PC-9 (cell line): ENCODE measurements at places on chromosomes 4 and X.
A peak's percentile ranks its signal among the peaks of the same experiment; 100 is the strongest.

- peak; percentile 89 for DNase-seq
Observed at GRCh38 chr4:128427832-128428366, 140.3 kb upstream of the PGRMC2 start.

GRCh38 chr4:5409972-5410618, 298.3 kb downstream of the EVC2 start:
- no peak for DNase-seq

- no peak for DNase-seq
Observed at GRCh38 chr4:5955201-5955821, 62.4 kb upstream of the CRMP1 start.

DNA sequence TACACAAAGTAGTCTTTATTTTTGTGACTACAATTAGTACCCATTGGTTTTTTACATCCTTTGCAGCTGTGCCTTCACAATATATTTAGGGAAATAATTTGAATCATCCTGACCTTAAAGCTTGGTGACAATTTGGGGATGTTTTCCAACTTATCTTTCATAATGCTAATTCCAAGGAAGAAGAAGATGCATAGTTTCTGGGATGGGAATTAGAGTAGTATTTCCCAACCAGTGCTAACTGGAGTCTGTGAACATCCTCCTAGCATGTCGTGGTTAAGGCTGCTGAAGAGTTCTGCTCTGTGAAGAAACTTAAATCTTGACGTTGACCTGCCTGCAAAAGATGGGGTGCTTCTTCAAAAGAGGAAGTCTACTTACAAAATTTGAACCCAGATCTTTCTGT, 173.5 kb downstream of the ANK2 start:
- no peak for DNase-seq

DNA sequence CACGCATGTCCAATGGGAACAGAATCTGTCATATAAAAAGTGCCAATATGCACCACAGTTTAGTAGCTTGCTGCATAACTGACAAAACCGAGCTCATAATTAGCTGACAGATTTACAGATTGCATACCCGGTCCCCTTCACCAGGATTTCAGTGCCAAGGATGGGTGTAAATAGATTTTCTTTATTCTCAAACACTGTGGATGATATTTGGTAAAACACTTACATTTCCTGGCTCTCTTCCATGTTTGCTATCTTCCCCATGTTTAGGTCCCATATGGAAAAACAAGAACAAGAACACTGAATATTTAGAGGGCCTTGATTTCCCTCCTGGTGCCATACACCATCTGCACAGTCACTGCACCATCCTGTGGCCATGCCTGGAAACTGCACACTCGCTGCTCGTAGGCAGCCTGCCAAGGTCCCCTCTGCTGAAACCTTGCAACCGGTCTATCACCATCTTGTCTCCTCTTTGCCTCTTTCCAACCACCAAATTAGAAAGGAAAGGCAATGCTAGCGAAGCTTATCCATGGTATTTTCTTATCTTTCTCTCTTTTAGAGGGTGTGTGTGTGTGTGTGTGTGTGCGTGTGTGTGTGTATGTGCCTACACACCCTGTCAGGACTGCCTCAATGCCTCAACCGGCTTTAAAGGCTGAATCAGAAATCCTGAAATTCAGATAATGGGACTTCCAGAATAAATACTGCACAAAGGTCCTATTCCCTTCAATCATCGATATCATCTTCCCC, 124.2 kb upstream of the MBNL3 start:
- DNase-seq, result peak; percentile 46

GRCh38 chr4:98026362-98026761, 116.9 kb downstream of the STPG2 start:
- no peak for DNase-seq
